Tibial artery (tissue), 4 donors: ENCODE measurements at places on chromosomes 3 and 15.

GRCh38 chr3:59106085-59106648, 56.3 kb upstream of the CFAP20DC start:
- DNase-seq, result no peak

DNA sequence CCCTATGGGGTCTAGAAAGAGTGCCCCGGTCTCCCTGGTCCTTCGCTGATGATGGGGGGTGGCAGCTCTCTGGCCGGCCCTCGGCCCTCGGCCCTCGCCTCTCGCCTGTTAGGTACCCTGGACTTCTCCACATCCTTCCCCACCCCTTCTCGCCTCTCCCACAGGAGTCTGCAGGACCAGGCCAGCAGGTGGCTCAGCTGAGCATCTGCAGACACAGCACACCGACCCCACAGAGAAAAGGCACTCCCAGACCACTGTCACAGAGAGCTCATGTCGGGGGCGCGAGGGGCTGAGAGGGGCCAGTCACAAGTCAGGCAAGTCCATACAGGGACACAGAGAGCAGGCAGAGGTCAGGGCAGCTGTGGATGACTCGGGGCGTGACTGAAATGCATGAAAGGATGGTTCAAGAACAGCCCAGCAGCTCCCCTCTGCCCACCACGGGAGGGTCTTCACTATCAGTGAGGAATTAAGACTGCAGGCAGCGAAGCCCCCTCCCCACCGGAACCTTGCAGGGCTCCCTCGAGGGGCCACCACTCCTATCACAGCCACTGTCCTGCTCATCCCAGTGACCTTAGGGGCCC, 181.7 kb upstream of the NSMCE3 start:
- DNase-seq, result no peak

GRCh38 chr15:82901114-82901805, 51.3 kb downstream of the HOMER2 start:
- DNase-seq, result no peak

- DNase-seq, result no peak
Measured at GRCh38 chr3:170563712-170564423, 22.0 kb downstream of the SLC7A14 start.

- no peak for DNase-seq
Measured at GRCh38 chr3:25426408-25426807, 1.7 kb upstream of the RARB start.

DNA sequence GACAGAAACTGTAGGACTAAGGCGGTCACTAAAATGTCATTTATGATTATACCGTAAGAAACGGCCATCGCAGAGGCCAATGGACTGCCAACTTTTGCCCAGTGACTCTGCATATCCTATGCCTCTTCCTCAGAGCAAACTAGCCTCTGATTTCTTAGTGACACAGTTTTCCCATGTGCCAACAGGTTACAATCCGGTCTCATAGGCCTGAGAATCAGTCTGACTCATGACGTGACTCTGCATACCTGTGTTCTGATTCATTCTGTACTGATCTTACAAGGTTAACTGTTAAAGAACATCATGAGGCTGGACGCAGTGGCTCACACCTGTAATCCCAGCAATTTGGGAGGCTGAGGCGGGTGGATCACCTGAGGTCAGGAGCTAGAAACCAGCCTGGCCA, 17.8 kb downstream of the RUBCN start:
- no peak for DNase-seq

DNA sequence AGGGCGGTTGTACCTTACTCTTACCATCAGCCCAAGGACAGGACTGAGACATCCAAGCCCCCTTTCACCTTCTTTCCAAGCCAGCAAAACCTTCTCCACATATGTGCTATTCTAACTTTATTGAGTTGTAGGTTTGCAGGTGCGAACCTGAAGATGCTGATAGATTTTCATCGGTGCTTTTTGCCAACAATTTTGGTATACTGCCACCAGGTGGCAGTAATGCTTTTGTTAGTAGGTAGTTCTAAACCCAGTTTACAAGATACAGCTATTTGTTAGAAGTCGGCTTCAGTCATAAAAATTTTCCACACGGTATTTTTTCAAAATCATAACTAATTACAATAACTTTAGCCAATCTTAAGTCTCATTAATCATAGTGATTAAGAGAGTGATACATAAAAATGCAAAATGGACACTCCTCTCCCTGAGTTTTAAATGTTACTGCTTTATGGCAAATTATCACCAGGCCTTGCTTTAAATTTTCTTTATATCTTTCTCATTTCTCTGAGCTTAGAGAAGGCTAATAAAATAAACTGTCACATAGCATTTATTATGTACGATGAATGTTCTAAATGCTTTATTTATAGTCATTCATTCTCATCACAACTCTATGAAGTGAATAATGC, 636 bp downstream of the TBC1D21 start:
- DNase-seq, result no peak

- DNase-seq, result no peak
Measured at GRCh38 chr15:33735637-33736247, 232.6 kb upstream of the CHRM5 start.

GRCh38 chr15:72285927-72286516, 13.7 kb upstream of the PARP6 start:
- DNase-seq, result no peak
